ENCODE measurements at places on chromosomes 4 and X.

DNA sequence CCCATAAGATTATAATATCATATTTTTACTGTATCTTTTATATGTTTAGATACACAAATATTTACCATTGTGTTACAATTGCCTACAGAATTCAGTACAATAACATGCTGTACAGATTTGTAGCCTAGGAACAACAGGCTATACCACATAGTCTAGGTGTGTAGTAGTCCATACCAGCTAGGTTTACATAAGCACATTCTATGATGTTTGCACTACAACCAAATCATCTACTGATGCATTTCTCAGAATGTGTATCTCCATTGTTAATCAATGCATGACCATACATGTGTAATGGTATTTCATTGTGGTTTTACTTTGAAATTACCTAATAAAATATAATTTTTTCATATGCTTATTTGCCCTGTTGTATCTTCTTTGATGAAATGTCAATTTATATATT lies 288.1 kb upstream of the PCDH10 start:
- DNase-seq: no peak

DNA sequence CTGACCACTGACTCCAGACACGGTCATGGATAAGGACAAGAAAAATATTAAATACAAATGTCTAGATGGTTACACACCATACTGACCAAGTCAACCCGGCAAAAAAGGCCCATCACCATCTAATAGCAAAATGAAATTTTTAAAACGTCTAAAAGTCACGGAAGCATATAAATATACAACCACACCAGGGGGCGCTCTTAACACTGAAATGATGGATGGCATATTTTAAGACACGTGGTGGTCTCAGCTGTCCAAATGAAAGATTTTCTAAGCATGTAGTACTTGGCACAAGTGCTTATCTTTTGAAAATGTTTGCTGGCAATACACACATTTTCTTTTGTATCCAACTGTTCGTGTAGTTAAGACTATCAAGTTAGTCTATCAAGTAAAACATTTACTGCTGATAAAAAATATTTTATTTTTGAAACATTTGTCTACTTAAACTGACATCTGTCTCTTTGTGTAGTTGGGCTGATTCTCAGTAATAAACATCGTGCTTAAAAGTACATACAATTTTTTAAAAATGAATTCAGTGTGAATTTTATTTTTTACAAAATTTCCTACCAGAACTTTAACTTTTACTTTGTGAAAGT lies 64.6 kb downstream of the COX7B2 start:
- no peak for DNase-seq

- no peak for DNase-seq
Measured at GRCh38 chr4:150582146-150582872, at the start of gene MAB21L2. Gene MAB21L2 (plus strand): TSS chr4:150582151. CDS start chr4:150583030, 879 bp downstream.

- DNase-seq: no peak
Measured at GRCh38 chrX:120372667-120373370, 10.9 kb downstream of the ATP1B4 start.

- DNase-seq: no peak
Measured at GRCh38 chr4:130689181-130689580, 1593.2 kb downstream of the C4orf33 start.

DNA sequence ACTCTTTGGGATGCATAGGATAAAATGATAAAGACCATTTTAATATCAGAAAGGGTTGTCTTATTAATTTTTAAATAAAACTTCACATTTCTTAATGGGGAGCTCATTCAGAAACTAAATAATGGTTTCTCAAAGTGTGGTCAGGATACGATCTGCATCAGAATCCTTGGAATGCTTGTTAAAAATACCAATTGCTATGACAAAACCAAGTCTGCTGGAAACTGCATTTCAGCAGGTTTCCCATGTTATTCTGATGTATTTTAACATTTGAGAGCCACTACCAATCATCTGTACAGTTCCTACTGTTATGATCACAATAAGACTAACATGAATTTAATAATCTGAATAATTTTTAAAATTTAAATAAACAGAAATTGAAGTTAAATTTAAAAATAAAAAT lies 115.1 kb downstream of the SOWAHB start:
- no peak for DNase-seq

DNA sequence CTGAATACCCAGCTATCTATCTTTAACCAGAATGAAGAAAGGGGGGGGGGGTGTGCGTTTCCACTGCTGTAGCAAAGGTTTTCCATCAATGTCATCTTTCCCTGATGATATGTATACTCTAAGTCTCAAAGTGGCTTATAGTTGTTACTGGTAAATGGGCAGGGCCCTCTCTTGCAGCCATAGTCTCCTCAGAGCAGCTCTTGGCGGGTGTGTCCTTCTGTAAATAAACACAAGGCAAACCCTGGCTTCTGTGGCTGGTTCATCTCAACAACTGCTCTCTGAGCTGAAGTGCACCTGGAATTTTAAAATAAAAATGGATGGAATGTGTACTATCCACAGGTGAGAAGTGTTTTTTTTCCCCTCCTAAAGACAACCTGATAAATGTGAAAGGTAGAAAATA lies 57.5 kb upstream of the SCML1 start:
- no peak for DNase-seq

DNA sequence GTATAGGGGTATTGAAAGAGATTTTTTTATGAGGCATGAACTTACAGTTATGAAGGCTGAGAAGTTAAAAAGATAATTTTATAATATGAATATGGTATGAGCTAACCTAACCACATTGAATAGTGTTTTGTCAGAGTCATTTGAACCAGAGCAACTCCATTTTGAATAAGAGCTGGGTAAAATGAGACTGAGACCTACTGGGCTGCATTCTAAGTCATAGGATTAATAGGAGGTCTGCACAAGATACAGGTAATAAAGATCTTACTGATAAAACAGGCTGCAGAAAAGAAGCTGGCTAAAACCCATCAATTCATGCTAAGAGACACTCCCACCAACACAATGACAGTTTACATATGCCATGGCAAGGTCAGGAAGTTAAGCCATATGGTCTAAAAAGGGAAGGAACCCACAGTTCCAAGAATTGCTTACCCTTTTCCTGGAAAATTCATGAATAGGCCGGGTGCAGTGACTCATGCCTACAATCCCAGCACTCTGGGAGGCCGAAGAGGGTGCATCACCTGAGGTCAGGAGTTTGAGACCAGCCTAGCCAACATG lies 209.2 kb downstream of the TECRL start:
- no peak for DNase-seq

DNA sequence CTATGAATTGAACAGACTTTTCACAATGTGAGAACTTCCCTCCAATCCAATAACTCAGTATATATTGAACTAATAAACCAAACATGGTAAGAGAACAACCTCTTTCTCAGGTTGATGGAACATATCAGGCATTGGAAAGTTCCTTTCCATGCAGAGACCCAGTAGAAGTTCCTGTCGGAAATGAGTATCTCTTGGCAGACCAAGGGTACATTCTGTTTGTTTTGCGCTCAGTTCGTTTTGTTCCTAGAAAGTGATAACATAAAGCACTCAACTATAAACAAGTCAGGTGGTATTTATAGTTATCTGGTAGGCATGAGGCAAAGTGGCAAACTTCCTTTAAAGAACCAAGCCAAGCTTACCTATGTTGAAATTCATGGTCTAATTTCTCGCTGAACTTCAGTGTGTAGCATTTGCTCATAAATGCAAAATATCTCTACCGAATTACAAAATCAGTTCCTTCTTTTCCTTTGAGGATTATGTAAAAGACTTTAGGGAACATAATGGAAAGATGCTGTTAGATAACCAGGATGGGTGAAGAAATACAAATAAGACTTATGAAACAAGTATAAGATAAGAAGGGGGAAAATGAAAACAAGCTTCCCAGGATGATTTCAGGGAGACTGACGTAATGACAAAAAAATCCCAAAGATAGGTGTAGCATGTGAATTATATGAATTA lies 120.3 kb downstream of the ARHGAP24 start:
- no peak for DNase-seq

- no peak for DNase-seq
Measured at GRCh38 chr4:172650758-172651530, 517.7 kb upstream of the GALNT7 start.

GRCh38 chrX:31435592-31435991 lies 363.8 kb upstream of the FTHL17 start:
- no peak for DNase-seq
